H9 (cell line): ENCODE measurements at places on chromosomes 7 and 10.

GRCh38 chr10:77231884-77232610 lies 405.6 kb downstream of the KCNMA1 start:
- no peak for DNase-seq

DNA sequence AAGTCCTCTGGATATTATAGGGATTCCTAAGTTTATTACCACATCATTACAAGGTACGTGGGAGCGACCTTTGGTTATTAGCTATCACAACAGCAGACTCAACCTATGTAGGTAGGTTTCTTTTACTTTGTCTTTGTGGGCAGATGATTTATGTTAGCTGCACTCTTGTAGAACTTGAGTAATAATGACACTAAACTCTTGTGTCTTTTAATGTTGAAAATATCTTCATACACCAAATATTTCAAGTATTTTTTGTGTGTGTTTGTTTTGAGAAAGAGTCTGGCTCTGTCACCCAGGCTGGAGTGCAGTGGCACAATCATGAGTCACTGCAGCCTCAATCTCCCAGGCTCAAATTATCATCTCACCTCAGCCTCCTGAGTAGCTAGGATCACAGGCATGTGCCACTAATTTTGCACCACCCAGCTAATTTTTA lies 19.2 kb upstream of the SUPV3L1 start:
- no peak for DNase-seq

GRCh38 chr10:33706191-33706590 lies 371.7 kb upstream of the NRP1 start:
- no peak for DNase-seq

- no peak for DNase-seq
Observed at GRCh38 chr10:86609920-86610319, 44.4 kb upstream of the OPN4 start.

GRCh38 chr10:5964736-5965135 lies 12.6 kb downstream of the IL15RA start:
- no peak for DNase-seq

DNA sequence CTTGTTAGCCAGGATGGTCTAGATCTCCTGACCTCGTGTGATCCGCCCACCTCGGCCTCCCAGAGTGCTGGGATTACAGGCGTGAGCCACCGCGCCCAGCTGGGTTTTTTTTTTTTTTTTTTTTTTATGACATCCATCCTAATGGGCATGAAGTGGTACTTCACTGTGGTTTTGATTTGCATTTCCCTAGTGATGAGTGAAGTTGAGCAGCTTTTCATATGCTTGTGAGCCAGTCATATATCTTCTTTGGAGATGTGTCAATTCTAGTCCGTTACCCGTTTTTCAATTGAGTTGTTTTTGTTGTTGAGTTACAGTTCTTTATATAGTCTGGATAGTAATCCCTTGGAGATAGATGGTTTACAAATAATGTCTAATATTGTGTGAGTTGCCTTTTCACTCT lies 127.7 kb downstream of the SMURF1 start:
- DNase-seq, result no peak

- no peak for DNase-seq
Observed at GRCh38 chr10:96344178-96344577, 14.6 kb downstream of the OPALIN start.

DNA sequence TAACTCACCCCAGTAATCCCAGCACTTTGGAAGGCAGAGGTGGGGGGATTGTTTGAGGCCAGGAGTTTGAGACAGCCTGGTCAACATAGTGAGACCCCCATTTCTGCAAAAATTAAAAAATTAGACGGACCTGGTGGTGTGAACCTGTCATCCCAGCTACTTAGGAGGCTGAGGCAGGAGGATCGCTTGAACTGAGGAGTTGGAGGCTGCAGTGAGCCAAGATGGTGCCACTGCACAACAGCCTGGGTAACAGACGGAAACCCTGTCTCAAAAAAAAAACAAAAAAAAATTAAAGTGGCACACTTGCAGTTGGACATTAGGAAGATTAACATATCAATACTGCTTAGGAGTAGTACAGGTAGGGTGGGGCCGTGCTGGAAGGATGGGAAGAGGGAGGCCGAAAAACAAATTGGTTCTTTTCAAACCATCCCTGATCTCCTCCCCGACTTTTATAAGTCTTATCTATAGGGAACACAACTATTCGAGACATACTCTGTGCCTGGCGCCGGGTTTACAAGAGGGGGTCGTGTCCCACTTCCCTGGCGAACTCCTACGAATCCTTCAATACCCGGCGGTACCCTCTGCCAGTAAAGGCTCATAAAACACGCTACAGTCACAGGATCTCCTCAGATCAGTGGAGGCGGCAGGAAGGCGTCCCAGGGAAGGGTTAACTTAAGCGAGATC lies 628 bp downstream of the TAF6 start:
- DNase-seq, result no peak

GRCh38 chr7:55413442-55413841 lies 48.3 kb downstream of the LANCL2 start:
- no peak for DNase-seq

- DNase-seq, result no peak
Observed at GRCh38 chr7:140225562-140226249, 48.9 kb upstream of the KDM7A start.

DNA sequence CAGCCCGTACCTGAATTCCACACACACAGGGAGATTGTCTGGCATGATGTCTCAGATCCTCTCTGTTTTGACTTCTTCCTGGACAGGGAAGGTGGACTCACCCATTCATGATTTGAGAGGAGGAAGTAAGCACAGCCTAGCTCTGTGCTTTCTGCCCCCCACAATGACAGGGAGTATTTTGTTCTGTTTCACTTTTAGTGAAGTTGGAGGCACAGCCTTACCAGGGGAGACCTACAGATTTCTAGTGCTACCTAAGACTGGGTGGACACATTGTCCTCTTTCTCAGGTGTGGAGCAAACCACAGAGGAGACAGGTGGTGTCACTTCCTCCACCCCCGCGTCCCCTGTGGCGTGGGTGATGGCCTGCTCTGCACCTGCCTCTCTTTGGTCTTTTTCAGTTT lies 408.6 kb upstream of the PFKP start:
- DNase-seq, result no peak
